Thymus (tissue), 14 donors: ENCODE measurements at places on chromosomes 1 and 21. TPM values are rescaled to one million over a fixed set of nuclear protein-coding genes. Genes with fewer than 3 reads are reported as not detected.

PWP2 gene
- total RNA-seq = 2.2 TPM

PRDM16 gene
- 0.09 TPM for total RNA-seq

THEM5 gene
- total RNA-seq = 0.09 TPM

VHLL gene
- not detected for total RNA-seq

SPRR3 gene
- 0.28 TPM for total RNA-seq

AGT gene
- total RNA-seq = 2.3 TPM

AIRE gene
- 11.9 TPM for total RNA-seq

PLA2G2C gene
- 0.19 TPM for total RNA-seq

RBBP5 gene
- total RNA-seq = 15.2 TPM

- peaks cover 52% of the 10 kb centered on the region for H3K4me1 ChIP-seq
- H3K27me3 ChIP-seq = no peaks in the 10 kb centered on the region
- no peak overlapping the region for H3K27ac ChIP-seq
- DNase-seq = no peak
- H3K36me3 ChIP-seq = no peaks in the 10 kb centered on the region
These were observed 17.0 kb upstream of the RUNX3 start for GRCh38 chr1:24946861-24947658.

GRCh38 chr1:187794561-187794960 lies 965.8 kb downstream of the PLA2G4A start:
- H3K27me3 ChIP-seq = no peaks in the 10 kb centered on the region
- no peak overlapping the region for H3K4me3 ChIP-seq
- H3K4me1 ChIP-seq = no peaks in the 10 kb centered on the region
- H3K36me3 ChIP-seq = no peaks in the 10 kb centered on the region
- no peak for DNase-seq
- no peak overlapping the region for H3K27ac ChIP-seq

- H3K36me3 ChIP-seq = no peaks in the 10 kb centered on the region
- DNase-seq = no peak
- no peak overlapping the region for H3K4me3 ChIP-seq
- H3K27me3 ChIP-seq = no peaks in the 10 kb centered on the region
These were observed 456.7 kb downstream of the LMO4 start for GRCh38 chr1:87785386-87785785.

GRCh38 chr1:26882696-26883463 lies 7.2 kb downstream of the GPN2 start:
- H3K4me3 ChIP-seq = no peak overlapping the region
- DNase-seq = no peak
- no peaks in the 10 kb centered on the region for H3K27me3 ChIP-seq
- H3K36me3 ChIP-seq = peaks cover 81% of the 10 kb centered on the region

DNA sequence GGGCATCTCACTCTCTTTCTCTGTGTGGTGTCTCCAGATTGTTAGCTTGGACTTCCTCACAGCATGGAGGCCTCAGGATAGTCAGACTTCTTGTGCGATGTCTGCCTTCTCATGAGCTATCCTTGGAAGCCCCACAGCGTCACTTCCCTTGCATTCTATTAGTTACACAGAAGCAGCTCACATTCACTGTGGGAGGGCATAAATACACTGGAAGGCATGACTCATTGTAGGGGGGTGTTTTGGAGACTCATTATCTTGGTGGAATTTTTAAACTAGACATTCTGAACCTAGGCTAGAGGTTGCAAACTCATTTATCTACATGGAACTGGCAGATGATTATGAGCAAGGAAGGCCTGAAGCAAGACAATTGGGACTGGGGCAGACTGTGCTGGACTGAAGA lies 21.4 kb upstream of the FASLG start:
- H3K4me1 ChIP-seq = peaks cover 10% of the 10 kb centered on the region
- no peak for DNase-seq
- H3K27me3 ChIP-seq = no peaks in the 10 kb centered on the region
- H3K4me3 ChIP-seq = no peak overlapping the region

GRCh38 chr1:62415687-62416086 lies 21.2 kb upstream of the USP1 start:
- H3K27me3 ChIP-seq = no peaks in the 10 kb centered on the region
- DNase-seq = no peak
- H3K27ac ChIP-seq = no peak overlapping the region
- H3K4me1 ChIP-seq = no peaks in the 10 kb centered on the region
- no peaks in the 10 kb centered on the region for H3K36me3 ChIP-seq

DNA sequence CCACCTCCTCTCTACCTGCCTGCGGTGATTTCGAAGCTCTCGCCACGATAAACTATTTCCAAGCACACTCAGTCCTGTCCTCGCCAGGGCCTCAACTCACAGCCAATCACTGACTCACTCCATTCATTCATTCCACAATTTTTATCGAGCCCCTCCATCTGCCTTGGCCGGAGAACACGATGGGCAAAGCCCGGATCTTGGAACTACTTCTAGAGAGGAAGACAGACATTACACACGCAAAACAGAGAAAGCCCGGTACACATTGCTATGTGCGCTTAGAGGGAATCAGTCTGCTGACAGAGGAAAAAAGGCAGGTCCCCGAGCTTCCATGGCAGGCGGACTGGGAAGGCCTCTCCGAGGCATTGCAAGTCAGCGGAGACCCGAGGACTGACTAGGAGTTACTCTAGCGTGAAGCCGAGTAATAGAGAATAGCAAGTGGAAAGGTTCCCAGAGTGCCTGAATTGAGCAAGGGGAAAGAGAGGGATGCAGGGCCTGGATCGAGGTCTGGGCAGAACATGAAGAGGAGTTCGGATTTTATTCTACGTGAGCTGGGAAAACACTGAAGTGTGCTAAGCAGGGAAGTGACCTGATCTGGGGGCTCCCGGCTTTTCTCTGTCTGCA lies 54.2 kb upstream of the DNAJC6 start:
- peaks cover 32% of the 10 kb centered on the region for H3K27me3 ChIP-seq
- DNase-seq = no peak
- no peaks in the 10 kb centered on the region for H3K36me3 ChIP-seq
- peak overlapping the region; percentile 49 for H3K4me3 ChIP-seq

GRCh38 chr1:155717041-155717440 lies 28.1 kb downstream of the DAP3 start:
- no peaks in the 10 kb centered on the region for H3K27me3 ChIP-seq
- peaks cover 14% of the 10 kb centered on the region for H3K36me3 ChIP-seq
- H3K4me3 ChIP-seq = no peak overlapping the region

DNA sequence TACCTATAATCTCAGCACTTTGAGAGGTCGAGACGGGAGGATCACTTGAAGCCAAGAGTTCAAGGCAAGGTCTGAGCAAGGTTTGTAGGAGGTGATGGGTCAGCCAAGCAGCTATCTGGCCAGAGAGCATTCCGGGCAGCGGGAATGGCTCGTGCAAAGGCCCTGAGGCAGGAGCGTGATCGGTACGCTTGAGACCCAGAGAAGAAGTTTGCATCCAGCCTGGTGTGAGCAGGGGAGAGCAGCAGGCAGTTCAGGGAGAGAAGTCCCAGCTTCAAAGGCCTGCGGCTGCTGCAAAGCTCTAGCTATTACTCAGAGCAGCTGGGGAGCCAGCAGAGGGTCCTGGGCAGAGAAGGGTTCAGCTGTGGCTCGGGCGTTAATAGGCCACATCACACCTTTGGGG lies 5.1 kb upstream of the SRARP start:
- H3K36me3 ChIP-seq = no peaks in the 10 kb centered on the region
- peaks cover 2% of the 10 kb centered on the region for H3K27me3 ChIP-seq

GRCh38 chr1:225657462-225657989 lies 4.6 kb upstream of the ENAH start:
- H3K4me1 ChIP-seq = peaks cover 2% of the 10 kb centered on the region
- no peak overlapping the region for H3K4me3 ChIP-seq
- H3K27me3 ChIP-seq = peaks cover 32% of the 10 kb centered on the region
- H3K27ac ChIP-seq = no peak overlapping the region
- DNase-seq = no peak
- H3K36me3 ChIP-seq = no peaks in the 10 kb centered on the region

GRCh38 chr1:39272027-39272797 lies 67.7 kb downstream of the MACF1 start:
- no peak overlapping the region for H3K27ac ChIP-seq
- H3K4me3 ChIP-seq = no peak overlapping the region
- H3K36me3 ChIP-seq = peaks cover 10% of the 10 kb centered on the region

GRCh38 chr1:183553331-183553730 lies 36.9 kb downstream of the NCF2 start:
- peaks cover 54% of the 10 kb centered on the region for H3K36me3 ChIP-seq
- no peak overlapping the region for H3K4me3 ChIP-seq
- H3K27me3 ChIP-seq = no peaks in the 10 kb centered on the region

DNA sequence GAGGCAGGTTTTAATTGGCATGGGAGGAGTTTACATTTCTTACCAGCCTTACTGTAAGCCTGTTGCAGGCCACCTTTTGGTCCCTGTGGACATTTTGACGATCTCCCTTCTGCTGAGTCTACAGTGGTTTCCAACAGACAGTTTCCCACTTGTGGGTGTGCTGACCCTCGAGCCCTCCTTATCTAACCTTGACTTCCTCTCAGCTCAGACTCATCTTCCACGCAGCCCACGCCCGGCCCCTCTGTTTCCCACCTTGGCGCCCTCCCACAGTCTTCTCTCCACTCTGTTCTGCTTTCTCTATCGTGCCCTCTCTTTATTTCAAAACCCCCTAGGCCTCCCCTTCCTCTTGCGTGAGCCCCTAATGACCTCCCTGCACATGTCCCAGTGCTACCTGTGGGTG lies 6.1 kb upstream of the ARL8A start:
- DNase-seq = no peak
- no peak overlapping the region for H3K27ac ChIP-seq
- peaks cover 89% of the 10 kb centered on the region for H3K36me3 ChIP-seq
- no peak overlapping the region for H3K4me3 ChIP-seq

- H3K27me3 ChIP-seq = no peaks in the 10 kb centered on the region
- no peaks in the 10 kb centered on the region for H3K36me3 ChIP-seq
- H3K27ac ChIP-seq = no peak overlapping the region
These were observed 39.9 kb downstream of the F5 start for GRCh38 chr1:169546087-169546995.
